ENCODE measurements at places on chromosomes 4 and X.

DNA sequence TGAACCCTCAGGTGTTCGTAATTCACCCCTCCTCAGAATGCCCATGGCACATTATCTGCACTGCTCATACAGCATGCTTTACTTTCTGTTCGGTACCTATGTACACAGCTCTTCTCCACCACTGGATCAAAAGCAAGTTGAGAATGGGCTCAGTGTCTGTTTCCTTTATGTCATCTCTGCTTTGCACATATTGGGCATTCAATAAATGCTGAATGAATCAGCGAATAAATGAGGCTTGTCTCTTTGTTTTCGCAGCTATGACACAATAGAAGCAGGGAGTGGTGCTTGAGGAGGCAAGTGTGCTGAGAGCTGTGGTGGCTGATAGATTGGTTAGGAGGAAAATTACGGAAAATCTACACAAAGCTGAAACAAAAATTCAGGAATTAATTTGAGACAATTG, 109.1 kb upstream of the VMA21 start:
- H3K36me3 ChIP-seq, result no peaks in the 10 kb centered on the region
- no peak overlapping the region for H3K27ac ChIP-seq
- no peak overlapping the region for H3K4me3 ChIP-seq
- H3K4me1 ChIP-seq, result no peaks in the 10 kb centered on the region
- no peaks in the 10 kb centered on the region for H3K27me3 ChIP-seq
- no peak for DNase-seq

DNA sequence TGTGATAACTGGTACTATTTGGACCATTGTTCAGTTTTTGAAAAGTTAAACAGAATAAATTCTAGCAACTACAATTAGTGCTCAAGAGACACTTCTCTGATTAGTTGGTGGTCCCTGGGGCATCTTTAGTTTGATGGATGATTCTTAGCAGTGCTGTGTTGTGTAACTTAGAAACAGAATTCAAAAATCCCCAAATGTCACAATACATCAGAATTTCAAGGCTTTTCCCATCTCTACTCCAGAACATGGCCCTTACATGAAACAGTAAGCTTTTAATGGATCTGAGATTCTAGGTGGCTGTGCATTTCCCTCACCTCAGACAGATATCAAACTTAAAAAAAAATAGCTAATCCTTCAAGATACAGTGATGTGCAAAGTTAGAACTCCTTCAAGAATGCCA, 104.4 kb upstream of the CXCL13 start:
- no peaks in the 10 kb centered on the region for H3K36me3 ChIP-seq
- no peak overlapping the region for H3K27ac ChIP-seq
- H3K4me1 ChIP-seq, result no peaks in the 10 kb centered on the region
- H3K4me3 ChIP-seq, result no peak overlapping the region
- no peaks in the 10 kb centered on the region for H3K27me3 ChIP-seq
- DNase-seq, result no peak

DNA sequence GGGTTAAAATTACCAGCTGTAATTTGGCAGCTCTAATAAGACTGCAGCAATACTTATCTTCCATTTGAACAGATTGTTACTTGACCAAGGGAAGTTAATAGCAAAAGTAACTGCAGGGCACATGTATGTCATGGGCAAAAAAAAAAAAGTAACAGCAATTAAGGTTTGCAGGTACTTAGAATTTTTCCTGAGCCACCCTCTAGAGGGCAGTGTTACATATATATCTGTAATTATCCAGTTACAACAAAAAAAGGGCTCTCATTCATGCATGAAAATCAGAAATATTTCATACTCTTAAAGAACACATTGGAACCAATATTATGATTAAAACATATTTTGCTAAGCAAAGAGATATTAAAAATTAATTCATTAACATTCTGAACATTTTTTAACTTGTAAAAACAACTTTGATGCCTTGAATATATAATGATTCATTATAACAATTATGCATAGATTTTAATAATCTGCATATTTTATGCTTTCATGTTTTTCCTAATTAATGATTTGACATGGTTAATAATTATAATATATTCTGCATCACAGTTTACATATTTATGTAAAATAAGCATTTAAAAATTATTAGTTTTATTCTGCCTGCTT, 25.1 kb downstream of the XIAP start:
- peak; percentile 60 for DNase-seq
- no peaks in the 10 kb centered on the region for H3K27me3 ChIP-seq
- no peaks in the 10 kb centered on the region for H3K4me1 ChIP-seq
- H3K27ac ChIP-seq, result no peak overlapping the region
- no peaks in the 10 kb centered on the region for H3K36me3 ChIP-seq

DNA sequence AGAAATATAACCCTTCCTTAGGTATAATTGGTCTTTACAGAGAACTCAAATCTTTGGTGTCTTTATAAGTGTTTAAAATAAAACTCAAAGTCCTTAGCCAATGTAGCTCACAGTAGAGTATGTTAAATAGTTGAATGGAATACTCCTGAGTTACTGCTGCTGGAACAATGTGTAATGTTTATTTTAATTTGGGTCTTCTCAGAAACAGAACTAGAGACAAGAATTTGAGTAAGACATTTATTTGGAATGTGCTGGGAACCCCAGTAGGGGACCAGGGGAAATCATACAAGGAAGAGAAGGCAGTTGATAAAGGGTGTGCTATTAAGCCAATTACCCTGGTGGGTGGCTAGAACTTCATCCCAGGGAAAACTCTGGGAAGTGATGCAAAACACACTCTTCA, 240.4 kb upstream of the LDB2 start:
- H3K27ac ChIP-seq, result no peak overlapping the region
- DNase-seq, result no peak
- no peaks in the 10 kb centered on the region for H3K4me1 ChIP-seq

DNA sequence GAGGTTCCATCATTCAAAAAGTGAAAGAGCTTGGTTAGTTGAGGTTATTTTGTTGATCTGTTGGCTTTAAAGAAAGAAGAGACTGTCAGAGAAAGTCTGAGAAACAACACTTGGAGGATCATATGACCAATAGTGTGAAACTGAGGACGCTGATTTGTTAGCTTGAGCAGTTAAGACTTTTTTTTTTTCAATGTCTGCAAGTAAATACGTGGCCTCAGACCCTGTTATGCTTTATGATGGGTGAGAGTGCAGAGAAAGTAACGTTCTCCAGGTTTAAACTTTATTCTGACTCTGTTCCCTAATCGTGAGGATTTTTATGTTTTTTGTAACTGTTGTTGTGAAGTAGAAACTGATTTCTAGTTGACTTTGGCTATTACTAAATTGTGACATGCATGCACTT, 45.9 kb downstream of the GAB1 start:
- no peaks in the 10 kb centered on the region for H3K36me3 ChIP-seq
- no peak overlapping the region for H3K27ac ChIP-seq
- no peaks in the 10 kb centered on the region for H3K27me3 ChIP-seq
- H3K4me3 ChIP-seq, result no peak overlapping the region
- peaks cover 50% of the 10 kb centered on the region for H3K4me1 ChIP-seq

- DNase-seq, result no peak
- H3K36me3 ChIP-seq, result no peaks in the 10 kb centered on the region
- H3K4me1 ChIP-seq, result no peaks in the 10 kb centered on the region
- no peak overlapping the region for H3K27ac ChIP-seq
- no peaks in the 10 kb centered on the region for H3K27me3 ChIP-seq
- H3K4me3 ChIP-seq, result no peak overlapping the region
These were observed 434.6 kb downstream of the PCDH11X start for GRCh38 chrX:92213786-92214185.

DNA sequence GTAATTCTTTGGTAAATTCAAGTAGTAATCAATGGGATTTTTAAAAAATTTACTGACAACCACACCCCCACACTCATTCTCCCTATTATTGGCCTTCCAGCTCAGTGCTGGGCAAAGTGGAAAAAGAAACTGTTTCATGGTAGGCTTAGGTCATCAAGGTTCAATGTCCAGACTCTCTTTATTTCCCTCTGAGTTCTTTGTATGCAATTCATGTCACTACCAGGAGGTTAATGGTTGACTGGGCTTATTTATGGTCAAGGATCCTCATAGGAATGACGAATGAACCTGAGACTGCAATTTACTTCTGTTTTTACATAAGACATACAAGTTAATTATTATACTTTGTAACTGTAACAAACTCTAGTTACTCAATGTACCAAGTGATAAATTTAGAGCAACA, 403.2 kb downstream of the KLHL13 start:
- no peaks in the 10 kb centered on the region for H3K27me3 ChIP-seq
- no peak overlapping the region for H3K4me3 ChIP-seq
- no peaks in the 10 kb centered on the region for H3K4me1 ChIP-seq
- H3K27ac ChIP-seq, result no peak overlapping the region
- DNase-seq, result no peak
- no peaks in the 10 kb centered on the region for H3K36me3 ChIP-seq

DNA sequence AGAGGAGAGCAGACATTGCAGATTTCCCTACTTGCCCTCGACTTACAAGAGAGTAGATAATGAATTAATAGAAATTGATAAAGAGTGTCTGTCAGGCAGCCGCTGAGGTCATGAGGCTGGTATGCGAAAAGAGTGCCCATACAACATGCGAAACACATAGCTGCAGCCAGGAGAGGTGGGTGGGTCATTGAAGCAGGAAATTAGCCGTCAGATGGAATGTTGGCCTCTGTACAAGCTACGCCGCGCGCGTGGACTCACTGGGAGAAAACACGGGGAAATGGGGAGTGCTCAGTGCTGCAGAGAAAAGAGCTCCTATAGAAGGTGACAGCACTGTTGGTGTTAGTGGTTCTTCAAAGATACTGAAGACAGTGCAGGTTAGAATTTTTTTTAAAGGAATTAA, 125.1 kb downstream of the RAPGEF2 start:
- H3K4me1 ChIP-seq, result peaks cover 33% of the 10 kb centered on the region
- peak overlapping the region; percentile 99 for H3K27ac ChIP-seq
- H3K4me3 ChIP-seq, result peak overlapping the region; percentile 10
- peak; percentile 78 for DNase-seq

DNA sequence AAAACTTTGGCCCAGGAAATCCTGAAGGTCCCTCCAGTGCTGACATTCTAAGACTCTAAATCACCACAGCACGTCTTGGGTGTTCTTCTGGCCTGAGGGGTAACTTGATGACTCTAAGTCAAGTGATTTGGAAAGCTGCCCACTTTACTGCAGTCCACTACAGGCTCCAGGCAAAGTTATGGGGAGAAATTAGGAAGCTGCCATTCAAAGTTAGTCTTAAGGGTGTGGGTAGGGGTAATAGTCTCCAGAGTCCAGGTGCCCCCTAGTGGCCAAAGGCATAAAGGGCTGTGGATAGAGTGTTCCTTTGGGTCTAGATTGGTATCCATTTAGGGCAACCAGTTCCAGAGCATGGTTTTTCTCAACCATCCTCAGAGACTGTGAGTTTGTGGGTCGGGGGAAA, 38.7 kb upstream of the SLC16A2 start:
- no peak overlapping the region for H3K4me3 ChIP-seq
- no peaks in the 10 kb centered on the region for H3K27me3 ChIP-seq
- H3K27ac ChIP-seq, result no peak overlapping the region
- H3K4me1 ChIP-seq, result no peaks in the 10 kb centered on the region

DNA sequence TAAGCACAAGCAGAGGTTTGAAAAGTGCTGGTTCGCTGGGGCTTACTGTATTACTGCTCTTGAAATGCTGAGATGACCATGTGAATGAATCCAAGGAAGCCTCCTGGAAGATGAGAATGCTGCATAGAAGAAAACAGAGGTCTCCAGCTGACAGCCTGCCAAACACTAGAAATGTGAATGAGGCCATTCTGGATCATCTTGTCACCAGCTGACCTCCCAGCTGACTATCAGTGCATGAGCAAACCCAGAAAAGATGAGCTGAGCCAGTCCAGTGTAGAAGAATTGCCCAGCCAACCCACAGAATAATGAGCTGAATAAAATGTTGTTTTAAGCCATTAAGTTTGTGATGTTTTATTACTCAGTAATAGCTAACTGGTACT, 49.1 kb upstream of the DYNLT3 start:
- H3K4me3 ChIP-seq, result no peak overlapping the region
- H3K27ac ChIP-seq, result no peak overlapping the region
- H3K4me1 ChIP-seq, result no peaks in the 10 kb centered on the region
- DNase-seq, result no peak
- H3K36me3 ChIP-seq, result no peaks in the 10 kb centered on the region
- no peaks in the 10 kb centered on the region for H3K27me3 ChIP-seq

GRCh38 chr4:145840162-145840768, 98.4 kb downstream of the ZNF827 start:
- H3K36me3 ChIP-seq, result peaks cover 28% of the 10 kb centered on the region
- no peaks in the 10 kb centered on the region for H3K27me3 ChIP-seq
- H3K4me1 ChIP-seq, result no peaks in the 10 kb centered on the region
- peak; percentile 44 for DNase-seq
- no peak overlapping the region for H3K4me3 ChIP-seq
- no peak overlapping the region for H3K27ac ChIP-seq

- no peak overlapping the region for H3K27ac ChIP-seq
- H3K4me3 ChIP-seq, result no peak overlapping the region
- no peaks in the 10 kb centered on the region for H3K27me3 ChIP-seq
- no peaks in the 10 kb centered on the region for H3K4me1 ChIP-seq
- no peaks in the 10 kb centered on the region for H3K36me3 ChIP-seq
- no peak for DNase-seq
These were observed 90.3 kb downstream of the JAKMIP1 start for GRCh38 chr4:6109842-6110560.

DNA sequence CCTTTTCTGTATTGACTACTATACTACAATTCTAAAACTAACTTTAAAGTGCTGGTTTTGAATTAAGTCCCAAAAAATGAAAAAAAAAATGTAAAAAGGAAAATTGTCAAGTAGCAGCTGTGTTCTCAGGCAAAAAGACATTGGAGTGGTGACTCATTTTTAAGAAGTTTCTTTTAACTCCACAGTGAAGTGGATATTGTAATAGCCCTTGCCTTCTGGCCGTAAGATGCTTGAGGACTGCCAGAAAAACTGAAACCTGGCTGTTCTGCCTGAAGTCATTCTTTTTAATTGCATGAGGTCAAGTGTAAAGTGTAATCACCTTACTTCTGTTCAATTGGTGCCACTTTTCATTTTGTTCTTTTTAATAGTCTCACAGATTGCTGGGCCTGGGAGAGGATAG, 28.9 kb downstream of the SPANXD start:
- DNase-seq, result no peak
- H3K27ac ChIP-seq, result no peak overlapping the region
- no peaks in the 10 kb centered on the region for H3K4me1 ChIP-seq

DNA sequence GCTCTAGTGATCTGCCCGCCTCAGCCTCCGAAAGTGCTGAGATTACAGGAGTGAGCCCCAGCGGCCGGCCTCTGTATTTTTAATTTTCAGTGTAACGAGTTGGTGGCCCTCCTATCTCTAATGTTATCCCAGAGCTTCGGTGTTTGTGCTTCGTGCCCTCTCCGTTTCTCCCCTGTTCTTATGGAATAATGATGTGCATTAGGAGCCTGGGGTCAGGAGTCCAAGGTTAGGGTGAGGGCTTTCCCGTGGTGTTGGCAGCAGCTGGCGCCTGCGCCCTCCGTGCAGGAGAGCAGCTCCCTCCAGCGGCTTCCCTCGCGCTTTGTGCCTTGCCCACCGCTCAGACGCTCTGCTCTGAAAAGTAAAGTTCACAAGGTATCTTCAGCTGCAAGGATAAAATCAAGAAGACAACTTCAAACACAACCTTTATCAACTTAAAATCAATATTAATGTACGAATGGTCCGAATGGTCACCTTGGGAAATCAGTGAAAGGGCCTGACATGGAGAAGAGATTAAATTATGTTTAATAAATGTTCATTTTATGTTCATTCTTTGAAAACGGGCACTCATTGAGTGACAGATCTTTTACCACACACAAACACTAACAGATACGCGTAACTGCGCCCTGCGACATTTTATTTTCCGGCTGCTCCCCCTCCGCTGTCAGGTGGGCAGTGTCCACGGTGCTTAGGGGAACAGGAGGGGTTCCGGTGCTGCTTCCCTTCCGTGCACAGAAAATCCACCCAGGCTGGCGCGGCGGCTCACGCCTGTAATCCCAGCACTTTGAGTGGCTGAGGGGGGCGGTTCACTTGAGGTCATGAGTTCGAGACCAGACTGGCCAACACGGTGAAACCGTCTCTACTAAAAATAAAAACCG, 62.4 kb downstream of the TRAPPC11 start:
- H3K27ac ChIP-seq, result no peak overlapping the region
- DNase-seq, result peak; percentile 65
- H3K36me3 ChIP-seq, result no peaks in the 10 kb centered on the region
- H3K4me3 ChIP-seq, result no peak overlapping the region
- H3K4me1 ChIP-seq, result no peaks in the 10 kb centered on the region
- peaks cover 19% of the 10 kb centered on the region for H3K27me3 ChIP-seq
